Parietal lobe (tissue), 2 donors: ENCODE measurements at places on chromosomes 2 and 18. TPM values are rescaled to one million over a fixed set of nuclear protein-coding genes. Genes with fewer than 3 reads are reported as not detected.

Gene UPP2
- total RNA-seq: 3.1 TPM

Gene UGT1A9
- total RNA-seq: not detected

Gene POTEI
- 0.31 TPM for total RNA-seq

Gene SERPINB7
- total RNA-seq: not detected

Gene GRP
- 18.5 TPM for total RNA-seq

Gene FRZB
- total RNA-seq: 14.1 TPM

Gene ZNF521
- total RNA-seq: 20.0 TPM

Gene ARHGAP25
- 1.3 TPM for total RNA-seq

Gene CFC1
- not detected for total RNA-seq

Gene MTCL1
- total RNA-seq: 61.0 TPM

Gene SOX11
- 417 TPM for total RNA-seq

Gene RAB17
- total RNA-seq: not detected

Gene KCNS3
- total RNA-seq: 1.9 TPM

Gene CGREF1
- total RNA-seq: 29.1 TPM

Gene DPP4
- total RNA-seq: 9.4 TPM

Gene CRYBA2
- total RNA-seq: not detected

Gene ASXL3
- total RNA-seq: 123 TPM

Gene INPP1
- total RNA-seq: 24.1 TPM

Gene SP100
- total RNA-seq: 4.4 TPM

Gene CD207
- total RNA-seq: not detected

Gene BMP10
- not detected for total RNA-seq

Gene RBKS
- total RNA-seq: 2.5 TPM

Gene POU3F3
- 256 TPM for total RNA-seq

Gene RGPD4
- not detected for total RNA-seq
